ENCODE measurements at places on chromosomes 4 and X.

DNA sequence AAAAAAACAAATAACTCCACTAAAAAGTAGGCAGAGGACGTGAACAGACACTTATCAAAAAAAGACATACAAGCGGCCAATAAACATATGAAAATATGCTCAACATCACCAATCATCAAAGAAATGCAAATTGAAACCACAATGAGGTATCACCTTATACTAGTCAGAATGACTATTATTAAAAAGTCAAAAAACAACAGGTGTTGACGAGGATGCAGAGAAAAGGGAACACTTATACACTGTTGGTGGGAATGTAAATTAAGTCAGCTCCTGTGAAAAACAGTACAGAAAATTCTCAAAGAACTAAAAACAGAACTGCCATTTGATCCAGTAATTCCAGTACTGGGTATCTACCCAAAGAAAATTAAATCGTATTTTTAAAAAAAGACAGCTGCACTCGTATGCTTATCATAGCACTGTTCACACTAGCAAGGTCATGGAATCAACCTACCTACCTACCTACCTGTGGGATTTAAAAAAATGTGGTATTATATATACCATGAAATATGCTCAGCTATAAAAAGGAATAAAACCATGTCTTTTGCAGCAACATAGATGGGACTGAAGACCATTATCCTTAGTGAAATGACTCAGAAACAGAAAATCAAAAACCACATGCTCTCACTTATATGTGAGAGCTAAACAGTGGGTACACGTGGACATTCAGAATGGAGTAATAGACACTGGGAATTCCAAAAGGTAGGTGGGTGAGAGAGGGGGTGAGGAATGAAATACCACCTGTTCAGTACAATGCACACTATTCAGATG is 24.8 kb upstream of the PTPN13 start:
- no peak for DNase-seq

- no peak for DNase-seq
Observed at GRCh38 chr4:163566257-163566796, 71.8 kb downstream of the TMA16 start.

GRCh38 chrX:76253432-76253831 is 80.6 kb downstream of the PBDC1 start:
- no peak for DNase-seq

GRCh38 chr4:139858436-139859205 is 193.0 kb downstream of the MGST2 start:
- no peak for DNase-seq

DNA sequence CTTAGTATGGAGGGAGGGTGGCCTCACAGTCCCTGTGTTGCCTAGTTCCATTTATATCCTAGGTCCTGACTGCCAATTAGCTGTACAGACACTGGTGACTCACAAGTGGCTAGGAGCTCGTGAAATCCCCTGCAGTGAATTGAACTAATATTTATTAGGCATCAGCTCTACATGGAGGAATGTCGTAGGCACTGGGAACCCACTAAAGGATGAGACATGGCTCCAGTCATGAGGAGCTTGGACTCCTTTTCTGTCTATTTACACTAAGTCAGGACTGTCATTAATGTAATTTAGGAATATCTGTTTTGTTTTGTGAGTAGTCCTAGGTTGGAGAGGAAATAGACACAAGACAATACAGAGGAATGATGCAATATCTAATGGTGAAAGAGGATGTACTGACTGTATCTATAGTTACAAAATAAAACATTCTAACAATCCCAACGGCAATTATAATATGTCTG is 67.7 kb downstream of the MID1IP1 start:
- DNase-seq: no peak

DNA sequence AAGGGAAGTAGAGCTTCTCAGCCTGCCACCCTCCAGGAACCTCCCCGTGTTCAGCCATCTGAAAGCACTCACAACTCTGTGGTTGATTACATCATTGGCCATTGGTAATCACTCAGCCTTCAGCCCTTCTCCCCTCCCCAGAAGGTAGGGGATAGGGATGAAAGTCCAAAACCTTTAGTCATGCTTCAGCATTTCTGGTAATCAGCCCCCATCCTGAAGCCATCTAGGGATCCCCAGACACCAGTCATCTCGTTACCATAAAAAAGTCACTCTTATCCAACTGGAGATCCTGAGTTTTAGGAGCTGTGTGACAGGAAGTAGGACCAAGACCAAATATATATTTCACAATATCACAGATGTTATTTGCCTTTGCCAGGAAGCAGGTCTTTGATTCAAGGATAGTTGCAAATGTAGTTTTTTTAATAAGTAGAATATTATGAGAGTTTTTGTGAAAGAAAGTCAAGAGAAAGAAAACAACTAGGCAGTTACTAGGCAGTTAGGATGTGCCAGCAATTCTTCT is 364.6 kb upstream of the NOCT start:
- DNase-seq: peak; percentile 95

GRCh38 chrX:147894366-147894963 is 17.3 kb upstream of the FMR1 start:
- no peak for DNase-seq

DNA sequence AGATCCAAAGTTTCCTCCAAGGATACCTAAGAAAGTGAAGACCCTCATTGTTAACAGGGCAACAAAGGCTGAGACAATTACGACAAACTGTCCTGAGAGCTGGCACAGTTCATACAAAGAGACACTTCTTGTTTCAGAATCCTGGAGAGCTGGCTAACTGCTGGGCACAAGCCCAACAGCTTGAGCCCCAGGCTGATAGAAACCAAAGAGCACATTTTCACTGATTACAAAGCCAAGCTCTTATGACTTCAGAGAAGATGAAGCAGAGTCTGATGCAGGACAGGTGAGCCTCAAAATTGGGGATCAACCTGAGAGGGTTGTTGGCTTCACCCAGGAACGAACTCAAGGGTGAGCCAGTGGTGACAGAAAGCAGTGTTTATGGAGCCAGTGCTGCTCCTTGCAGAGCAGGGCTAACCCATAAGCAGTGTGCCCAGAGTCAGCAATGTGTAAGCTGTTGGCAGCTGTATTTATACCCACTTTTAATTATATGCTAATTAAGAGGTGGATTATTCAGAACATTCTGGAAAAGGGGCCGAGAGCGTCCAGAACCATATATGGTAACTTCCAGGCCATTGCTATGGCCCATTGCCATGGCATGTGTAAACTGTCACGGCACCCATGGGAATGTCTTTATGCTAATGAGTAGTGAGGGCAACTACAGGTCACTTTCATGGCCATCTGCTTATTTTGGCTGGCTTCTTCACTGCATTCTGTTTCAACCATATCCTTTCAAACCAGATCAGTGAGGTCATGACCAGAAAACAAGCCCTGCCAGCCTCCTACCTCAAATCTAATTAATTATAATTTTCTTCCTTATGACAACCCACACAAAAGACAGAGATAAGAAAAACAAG is 183.7 kb downstream of the EVC2 start:
- DNase-seq: peak; percentile 59

GRCh38 chr4:124018383-124019317 is 622.1 kb downstream of the SPRY1 start:
- DNase-seq: no peak

DNA sequence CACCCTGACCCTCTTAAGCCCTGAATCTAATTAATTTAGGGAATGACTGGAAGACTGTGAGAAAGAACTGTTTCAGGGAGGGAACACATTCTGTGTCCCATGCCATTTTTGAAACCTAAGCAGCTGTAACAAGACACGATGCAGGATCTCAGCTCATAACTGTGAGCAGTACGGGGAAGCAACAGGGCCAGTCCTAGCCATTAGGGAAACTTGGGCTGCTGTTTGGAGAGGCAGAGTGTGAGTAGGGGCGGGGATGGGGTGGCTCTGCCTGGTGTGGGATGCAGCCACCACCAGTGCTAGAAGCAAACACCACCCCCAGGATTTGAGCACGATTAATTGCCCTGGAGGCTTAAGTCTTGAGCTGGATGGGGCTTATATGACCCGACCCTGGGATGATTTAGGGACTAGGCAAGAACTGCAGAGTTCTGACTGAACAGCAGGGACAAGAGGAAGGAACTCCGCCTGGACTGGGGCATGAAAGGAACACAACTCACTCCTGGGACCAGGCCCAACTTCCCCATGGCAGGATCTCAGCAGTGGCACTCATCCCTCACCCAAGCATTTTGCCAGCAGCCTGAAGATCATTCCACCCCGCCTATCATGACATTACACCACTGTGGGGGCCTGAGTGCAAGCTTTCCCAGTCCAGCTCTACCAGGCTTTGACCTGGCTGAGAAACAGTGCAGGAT is 43.1 kb downstream of the ATRX start:
- DNase-seq: no peak

All from epithelial cell of proximal tubule (primary cell).